Activated naive CD8-positive, alpha-beta T cell treated with anti-CD3 and anti-CD28 coated beads, Interleukin-2, amount 10 ng/mL, durations not matched to agents 7 days and 5 days (primary cell): ENCODE measurements at places on chromosomes 4 and X. TPM values are rescaled to one million over a fixed set of nuclear protein-coding genes. Genes with fewer than 3 reads are reported as not detected.

PASD1 gene
- not detected for total RNA-seq

HTT-AS gene
- not detected for total RNA-seq

GPC3 gene
- 0.40 TPM for total RNA-seq

CLNK gene
- not detected for total RNA-seq

CT55 gene
- not detected for total RNA-seq
